HT1080 (cell line): ENCODE measurements at places on chromosomes 7 and 10. TPM values are rescaled to one million over a fixed set of nuclear protein-coding genes. Genes with fewer than 3 reads are reported as not detected.

- DNase-seq = no peak
Measured at GRCh38 chr10:97490592-97490991, 7.6 kb downstream of the MMS19 start.

DNA sequence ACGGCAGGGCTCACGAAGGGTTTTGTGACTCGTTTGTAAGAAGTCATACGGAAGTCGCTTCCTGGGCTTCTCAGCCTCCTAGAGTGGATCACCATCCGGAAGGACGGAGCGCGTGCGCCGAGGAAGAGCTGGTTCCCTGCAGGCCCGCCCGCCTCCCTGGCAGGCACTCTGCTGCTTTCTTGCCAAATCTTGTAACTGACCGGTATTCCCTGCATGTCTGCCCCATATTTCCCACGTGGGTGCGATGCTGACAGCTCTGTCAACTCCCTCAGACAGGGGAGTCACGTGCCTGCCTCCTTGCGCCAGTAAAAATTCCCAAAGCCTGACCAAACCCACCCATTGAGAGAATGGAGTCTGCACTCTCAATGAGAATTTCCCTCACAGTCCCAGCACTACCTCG, 12.7 kb downstream of the SHH start:
- no peak for DNase-seq

DNA sequence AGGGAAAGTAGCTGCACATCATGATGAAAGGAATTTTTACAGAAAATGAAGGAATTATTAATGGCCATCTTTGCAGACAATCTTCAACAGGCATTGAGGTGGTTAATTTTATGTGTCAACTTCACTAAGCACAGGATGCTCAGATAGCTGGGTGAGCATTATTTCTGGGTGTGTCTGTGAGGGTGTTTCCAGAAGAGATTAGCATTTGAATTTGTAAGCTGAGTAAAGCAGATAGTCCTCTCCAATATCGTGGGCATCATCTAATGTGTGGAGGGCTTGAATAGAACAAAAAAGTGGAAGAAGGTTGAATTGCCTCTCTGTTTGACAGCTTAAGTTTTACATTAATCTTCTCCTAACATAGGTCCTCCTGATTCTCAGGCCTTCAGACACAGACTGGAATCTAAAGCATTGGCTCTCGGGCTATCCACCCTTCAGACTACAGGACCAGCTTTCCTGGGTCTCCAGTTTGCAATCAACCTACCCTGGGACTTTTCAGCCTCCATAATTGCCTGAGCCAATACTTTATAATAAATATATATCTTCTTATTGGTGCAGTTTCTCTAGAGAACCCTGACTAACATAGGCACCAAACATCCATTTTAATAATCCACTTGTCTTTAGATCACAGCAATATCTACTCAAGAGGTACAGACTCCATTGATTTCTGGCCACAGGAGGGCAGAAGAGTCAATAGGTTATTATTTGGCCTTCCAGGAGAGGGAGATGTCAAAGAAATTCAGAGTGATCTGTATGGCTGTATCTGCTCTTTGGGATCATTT, 10.5 kb upstream of the CRPPA start:
- peak; percentile 46 for DNase-seq

The ANKRD22 gene
- 0.16 and 0.87 TPM in 2 replicates for total RNA-seq
